ENCODE measurements at places on chromosomes 3 and 15. TPM values are rescaled to one million over a fixed set of nuclear protein-coding genes. Genes with fewer than 3 reads are reported as not detected.

- H3K27me3 ChIP-seq: no peaks in the 10 kb centered on the region
- no peaks in the 10 kb centered on the region for H3K36me3 ChIP-seq
- no peak for DNase-seq
- H3K27ac ChIP-seq: no peak overlapping the region
- no peak overlapping the region for H3K4me3 ChIP-seq
These were observed 216.1 kb downstream of the SHQ1 start for GRCh38 chr3:72632129-72632528.

GRCh38 chr15:33679061-33679460 lies 289.2 kb upstream of the CHRM5 start:
- H3K4me1 ChIP-seq: no peaks in the 10 kb centered on the region
- no peaks in the 10 kb centered on the region for H3K36me3 ChIP-seq
- H3K27ac ChIP-seq: no peak overlapping the region
- H3K27me3 ChIP-seq: peaks cover 7% of the 10 kb centered on the region
- H3K4me3 ChIP-seq: no peak overlapping the region

DNA sequence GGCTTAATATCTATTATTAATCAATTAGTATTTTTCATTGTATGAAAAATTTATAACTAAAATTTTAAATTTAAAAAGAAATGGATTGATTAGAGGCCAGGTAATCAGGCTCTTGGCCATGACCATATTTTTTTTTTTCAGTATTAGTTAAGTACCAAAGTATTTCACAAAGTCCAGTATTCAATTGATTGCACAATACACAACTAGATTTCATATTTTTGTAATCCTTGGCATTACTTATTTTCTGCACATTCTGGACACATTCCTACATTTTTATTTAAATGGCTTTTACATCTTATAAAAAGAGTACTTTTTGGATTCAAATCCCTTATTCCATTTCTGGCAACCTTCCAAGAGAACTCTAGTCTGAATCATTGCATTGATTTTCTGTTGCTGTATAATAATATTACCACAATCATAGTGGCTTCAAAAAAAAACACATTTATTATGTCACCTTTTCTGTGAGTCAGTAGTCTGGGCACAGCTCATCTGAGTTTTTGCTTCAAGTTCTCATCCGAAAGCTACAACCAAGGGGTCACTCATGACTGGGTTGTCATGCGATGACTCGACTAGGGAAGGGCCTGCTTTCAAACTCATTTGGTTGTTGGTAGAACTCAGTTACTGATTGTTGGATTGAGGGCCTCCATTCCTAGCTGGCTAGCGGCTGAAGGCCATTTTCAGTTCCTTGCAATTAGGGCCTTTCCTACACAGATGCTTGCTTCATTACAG lies 90.7 kb downstream of the CNTN6 start:
- H3K27me3 ChIP-seq: no peaks in the 10 kb centered on the region
- no peak overlapping the region for H3K27ac ChIP-seq
- no peaks in the 10 kb centered on the region for H3K36me3 ChIP-seq
- no peak overlapping the region for H3K4me3 ChIP-seq

DNA sequence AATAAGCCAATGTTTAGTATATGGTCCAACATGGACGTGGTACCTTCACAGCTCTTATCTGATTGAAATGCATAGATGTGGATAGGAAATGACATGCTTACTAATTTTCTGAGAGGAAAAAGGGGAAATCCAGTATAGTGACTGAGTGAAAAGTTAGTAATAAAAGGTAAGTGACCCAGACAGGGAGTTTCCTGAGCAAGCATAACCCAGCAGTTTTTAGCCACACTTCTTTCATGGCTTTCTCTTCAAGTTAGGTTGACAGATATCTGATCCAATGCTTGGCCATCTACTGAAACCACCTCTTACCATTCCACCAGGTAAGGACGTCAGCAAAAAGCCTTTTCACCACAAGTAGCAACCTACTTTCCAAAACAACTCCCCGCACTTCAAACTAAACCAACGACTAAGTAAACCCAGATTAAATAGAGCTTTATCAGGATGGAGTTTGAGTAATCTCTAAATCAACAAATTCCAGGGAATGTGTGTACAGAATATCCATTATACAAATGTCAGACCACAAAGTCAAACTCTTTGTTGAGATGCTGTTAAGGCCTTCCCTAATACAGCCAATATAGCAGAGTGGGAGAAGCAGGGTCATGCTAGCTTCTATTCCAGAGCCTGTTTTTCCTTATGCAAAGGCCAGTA lies 329.7 kb downstream of the RORA start:
- H3K27ac ChIP-seq: no peak overlapping the region
- no peak for DNase-seq
- H3K27me3 ChIP-seq: no peaks in the 10 kb centered on the region
- no peaks in the 10 kb centered on the region for H3K4me1 ChIP-seq
- no peak overlapping the region for H3K4me3 ChIP-seq
- H3K36me3 ChIP-seq: no peaks in the 10 kb centered on the region

Gene SLC28A2
- 0.35 TPM for total RNA-seq

Gene FGF12
- total RNA-seq: 3.2 TPM
